ENCODE measurements at places on chromosomes 16 and 17.

DNA sequence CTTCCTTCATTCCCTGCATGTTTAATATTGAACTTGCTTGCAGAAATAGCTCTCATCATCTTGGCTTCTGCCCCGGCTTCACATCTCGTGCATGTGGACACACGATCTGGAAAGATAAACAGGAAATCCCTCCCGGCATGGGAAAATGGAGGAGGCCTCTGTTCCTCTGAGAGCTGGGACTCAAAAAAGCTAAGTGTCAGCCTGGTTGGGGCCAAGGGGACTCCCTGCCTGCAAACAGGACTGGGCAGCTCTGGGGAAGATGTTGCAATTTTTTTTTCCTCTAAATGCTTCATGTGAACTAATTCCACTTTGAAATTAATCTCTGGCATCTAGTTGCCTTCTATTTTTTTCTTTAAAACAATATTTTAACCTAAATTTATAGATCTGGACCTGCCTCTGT lies 24.8 kb downstream of the ITPRIPL2 start:
- no peak for DNase-seq

DNA sequence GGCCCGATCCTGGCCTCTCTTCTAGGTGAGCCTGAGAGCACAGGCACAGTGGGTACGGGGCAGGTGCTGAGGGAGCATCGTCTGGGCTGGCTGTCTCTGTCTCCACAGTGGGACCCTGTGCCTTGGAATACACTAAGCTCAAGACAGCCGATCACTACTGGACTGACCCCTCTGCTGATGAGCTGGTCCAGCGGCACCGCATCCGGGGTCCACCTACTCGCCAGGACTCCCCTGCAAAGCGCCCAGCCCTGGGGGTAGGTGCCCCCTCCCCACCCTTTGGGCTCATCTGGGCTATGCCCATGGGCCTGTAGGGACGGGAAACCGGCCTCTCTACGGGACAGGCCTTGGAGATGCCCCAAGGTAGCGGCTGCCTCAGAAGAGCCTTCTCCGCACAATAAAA lies 25.6 kb downstream of the SGSM2 start:
- DNase-seq = no peak

GRCh38 chr17:60371818-60372510 lies 20.0 kb downstream of the USP32 start:
- DNase-seq = no peak

- DNase-seq = no peak
Measured at GRCh38 chr16:10883004-10883403, 6.0 kb downstream of the CIITA start.

GRCh38 chr16:67673712-67674580 lies 7.3 kb downstream of the C16orf86 start:
- no peak for DNase-seq

GRCh38 chr17:57892146-57892819 lies 42.4 kb upstream of the MRPS23 start:
- DNase-seq = no peak

Data from iPS DF 6.9 (cell line).